ENCODE measurements at places on chromosomes 5 and 9.

- no peak for DNase-seq
Measured at GRCh38 chr9:6644346-6645104, 1.0 kb downstream of the GLDC start.

DNA sequence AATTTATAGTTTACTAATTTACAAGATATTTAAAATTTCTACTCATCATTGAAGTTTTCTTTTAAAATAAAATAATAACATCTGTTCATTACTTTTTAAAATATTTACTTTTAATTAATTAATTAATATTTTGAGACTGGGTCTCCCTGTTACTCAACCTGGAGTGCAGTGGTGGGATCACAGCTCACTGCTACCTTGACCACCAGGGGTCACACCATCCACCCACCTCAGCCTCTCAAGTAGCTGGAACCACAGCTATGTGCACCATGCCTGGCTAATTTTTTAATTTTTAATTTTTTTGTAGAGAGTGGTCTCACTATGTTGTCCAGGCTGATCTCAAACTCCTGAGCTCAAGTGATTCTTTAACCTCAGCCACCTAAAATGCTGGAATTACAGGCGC is 1013.6 kb downstream of the CDH9 start:
- no peak for DNase-seq

- DNase-seq: no peak
Measured at GRCh38 chr5:80866371-80866770, 93.8 kb upstream of the RASGRF2 start.

DNA sequence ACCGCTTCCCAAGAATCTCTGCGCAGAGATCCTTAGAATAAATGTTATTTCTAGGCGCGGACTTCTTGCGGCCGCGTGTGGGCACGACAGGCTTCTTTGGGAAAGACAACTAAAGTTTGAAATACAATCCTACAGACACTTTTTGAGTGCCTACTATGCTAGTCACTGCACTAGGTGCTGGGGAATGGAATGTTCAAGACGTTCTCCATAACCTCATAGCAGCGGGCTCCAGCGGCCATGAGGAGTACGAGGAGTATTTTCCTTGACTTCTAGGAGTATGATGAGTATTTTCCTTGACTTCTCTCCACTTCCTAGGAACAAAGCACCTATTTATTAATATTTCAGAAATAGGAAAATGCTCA is 636 bp upstream of the PWWP2A start:
- DNase-seq: no peak

GRCh38 chr5:133048993-133049725 is 2.7 kb upstream of the HSPA4 start:
- no peak for DNase-seq

DNA sequence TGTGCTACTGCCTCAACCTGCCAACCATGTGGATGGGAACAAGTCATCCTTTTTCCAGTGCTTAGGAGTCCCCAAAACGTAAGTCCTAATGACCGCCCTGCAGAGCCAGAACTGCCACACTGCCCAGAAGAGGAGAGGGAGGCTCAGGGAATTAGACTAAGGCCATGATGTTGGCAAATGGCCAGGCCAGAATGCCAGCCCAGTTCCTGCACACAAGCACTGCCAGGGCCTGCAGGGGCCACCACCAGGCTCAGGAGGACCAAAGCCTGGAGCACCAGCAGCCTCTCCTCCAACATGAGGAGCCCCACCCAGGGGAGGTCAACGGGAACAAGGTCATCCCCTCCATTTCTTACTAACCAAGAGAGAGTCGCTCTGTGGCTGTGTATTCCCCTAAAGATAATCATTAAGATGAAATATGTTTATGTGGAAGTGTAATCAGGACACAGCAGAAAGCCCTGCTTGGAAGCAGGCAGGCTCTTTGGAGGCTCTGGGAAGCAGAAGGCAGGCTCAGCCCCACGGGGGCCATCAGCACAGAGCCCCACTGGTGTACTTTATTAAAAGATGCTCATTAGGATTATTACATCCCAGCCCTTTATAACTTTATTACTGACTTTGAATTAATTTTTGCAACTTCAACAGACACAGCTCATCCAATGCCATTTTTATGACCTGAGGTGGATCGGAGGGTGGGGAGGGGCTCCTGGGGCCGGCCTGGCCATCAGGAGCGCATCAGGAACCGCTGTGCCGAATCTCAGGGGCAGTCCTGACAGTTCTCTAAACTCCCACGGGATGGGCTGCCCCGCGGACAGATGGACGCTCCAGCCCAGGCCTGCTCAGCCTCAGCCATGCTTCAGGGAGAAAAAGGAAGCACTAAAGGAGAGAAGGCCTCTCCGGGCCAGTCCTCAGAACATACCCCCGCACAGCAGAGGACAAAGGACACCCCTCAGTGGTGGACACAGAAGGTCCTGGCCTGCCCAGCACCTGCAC is 127.0 kb downstream of the ADAMTS2 start:
- no peak for DNase-seq

GRCh38 chr9:20930836-20931235 is 100.6 kb downstream of the HACD4 start:
- no peak for DNase-seq

GRCh38 chr9:5846501-5846921 is 13.6 kb upstream of the ERMP1 start:
- no peak for DNase-seq

DNA sequence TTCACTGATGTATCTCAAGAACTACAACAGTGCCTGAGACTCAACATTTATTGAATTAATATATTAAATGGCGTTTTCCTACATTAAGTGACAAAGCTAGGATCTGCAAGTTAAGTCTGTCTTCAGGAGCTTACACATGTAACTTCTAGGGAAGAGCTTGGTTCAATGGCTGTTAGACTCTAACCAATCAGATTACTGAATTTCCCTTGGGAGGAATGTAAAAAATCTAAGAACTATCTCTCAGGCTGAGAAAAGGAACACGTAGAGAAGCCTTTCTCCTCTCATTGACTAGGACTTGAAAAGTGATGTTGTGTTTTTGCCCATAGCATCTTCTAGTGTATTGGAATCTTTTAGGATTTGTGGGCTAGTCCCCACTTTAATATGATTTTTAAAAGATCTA is 53.6 kb downstream of the CCNH start:
- DNase-seq: no peak

GRCh38 chr5:73981704-73982103 is 355.7 kb downstream of the ARHGEF28 start:
- no peak for DNase-seq

GRCh38 chr9:34664281-34665066 is 2.0 kb upstream of the CCL27 start:
- peak; percentile 74 for DNase-seq

- no peak for DNase-seq
Measured at GRCh38 chr5:150593593-150593992, 46.9 kb upstream of the SYNPO start.

DNA sequence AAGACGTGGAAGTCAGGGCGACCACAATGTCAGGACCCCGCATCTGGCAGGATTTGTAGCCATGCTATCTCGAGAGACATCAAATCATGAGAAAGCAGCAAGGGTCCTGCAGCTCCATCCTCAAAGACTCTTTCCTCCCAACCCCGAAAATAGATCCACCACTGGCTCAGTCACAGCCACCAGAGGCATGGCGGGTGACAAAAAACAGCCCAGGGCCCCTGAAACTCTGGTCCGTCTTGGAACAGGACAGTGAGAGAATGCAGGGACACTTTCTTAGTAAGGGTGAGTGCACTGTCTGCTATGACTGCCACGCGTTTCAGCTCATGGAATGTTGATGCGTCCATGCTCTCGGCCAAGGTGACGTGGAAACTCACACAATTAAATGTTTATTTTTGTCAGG is 220.9 kb downstream of the IRX2 start:
- DNase-seq: peak; percentile 33

DNA sequence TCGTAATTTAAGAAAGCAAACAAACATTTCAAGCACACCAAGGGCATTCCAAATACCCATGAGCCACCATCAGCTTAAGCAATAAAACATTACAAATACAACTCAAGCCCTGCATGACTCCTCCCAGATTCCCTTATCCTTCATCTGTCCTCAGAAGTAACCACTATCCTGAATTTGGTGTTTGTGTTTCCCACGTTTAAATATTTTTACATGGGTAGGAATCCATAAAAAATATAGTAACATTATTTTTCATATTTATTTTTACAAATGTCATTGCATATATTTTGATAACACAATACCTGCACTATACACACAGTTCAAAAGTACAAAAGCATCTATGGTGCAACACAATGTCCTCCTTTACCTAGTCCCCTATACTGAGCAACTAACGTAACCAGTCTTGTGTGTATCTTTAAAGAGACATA is 6.4 kb downstream of the PRKAA1 start:
- DNase-seq: no peak

DNA sequence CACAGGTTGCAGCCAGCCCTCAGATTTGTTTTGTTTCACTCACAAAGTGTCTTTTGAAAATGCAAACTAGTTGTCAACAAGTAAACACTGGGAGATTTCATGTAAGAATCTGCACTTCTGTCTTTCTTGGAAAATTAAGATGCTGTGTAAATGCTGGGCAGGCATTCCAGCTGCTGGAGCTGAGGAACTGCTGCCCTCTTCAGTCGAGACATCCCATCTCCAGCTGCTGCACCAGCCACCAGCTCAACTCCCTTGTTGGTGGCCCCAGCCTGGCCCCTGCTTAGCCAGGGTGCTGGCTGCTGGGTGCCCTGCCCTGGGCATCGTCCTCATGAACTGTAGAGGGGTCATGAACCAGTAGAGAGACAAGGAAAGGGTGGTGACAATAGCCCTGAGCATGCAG is 33.1 kb upstream of the AFAP1L1 start:
- DNase-seq: no peak
